ENCODE measurements at places on chromosomes 2 and 18.

DNA sequence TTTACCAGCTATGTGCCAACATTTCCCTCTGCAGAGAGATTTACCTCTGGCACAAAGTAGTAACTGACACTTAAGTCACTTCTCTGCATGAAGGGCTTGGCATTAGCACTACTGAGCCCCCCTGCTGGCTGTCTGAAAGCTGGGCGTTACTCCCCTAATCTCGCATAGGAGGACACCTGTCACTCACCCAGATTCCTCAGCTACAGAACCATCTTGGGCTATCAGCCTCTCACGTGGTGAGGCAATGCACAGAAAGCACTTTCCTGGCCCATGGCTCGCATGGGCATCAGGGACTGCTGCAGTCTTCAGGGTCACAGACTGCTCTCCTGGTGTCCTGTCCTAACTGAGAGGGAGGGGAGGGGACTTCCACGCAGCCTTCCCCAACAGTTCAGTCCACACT, 12.0 kb downstream of the SERPINE2 start:
- DNase-seq: no peak

DNA sequence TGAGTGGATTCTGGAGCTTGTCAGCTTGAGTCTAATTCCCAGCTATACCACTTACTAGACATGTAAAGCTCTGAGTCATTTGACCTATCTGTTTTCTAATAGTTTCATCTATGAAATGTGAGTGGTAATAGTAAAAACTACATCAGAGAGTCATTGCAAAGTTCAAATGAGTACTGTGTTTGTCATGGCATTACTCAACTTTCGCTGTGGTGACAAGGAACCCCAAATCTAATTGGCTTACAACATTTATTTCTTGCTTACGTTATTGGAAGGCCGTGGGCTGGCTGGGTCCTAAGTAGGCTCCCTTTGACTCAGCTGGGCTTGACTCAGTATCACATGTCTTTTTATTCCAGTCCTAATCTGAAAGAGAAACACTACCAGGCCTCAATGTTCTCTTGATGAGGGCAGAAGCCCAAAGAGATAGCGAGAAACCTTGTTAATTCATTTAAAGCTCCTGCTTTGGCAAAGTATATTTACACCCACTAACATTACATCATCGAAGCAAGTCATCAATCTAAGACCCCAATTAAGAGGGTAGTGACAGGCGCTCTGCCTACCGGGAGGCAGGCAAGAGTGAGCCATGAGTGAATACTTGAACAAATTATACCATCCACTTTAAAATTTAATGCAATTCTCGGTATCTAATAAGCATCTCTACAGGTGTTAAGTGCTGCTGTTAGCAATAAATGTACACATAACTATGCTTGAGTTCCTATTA, 431.8 kb upstream of the SPHKAP start:
- no peak for DNase-seq

DNA sequence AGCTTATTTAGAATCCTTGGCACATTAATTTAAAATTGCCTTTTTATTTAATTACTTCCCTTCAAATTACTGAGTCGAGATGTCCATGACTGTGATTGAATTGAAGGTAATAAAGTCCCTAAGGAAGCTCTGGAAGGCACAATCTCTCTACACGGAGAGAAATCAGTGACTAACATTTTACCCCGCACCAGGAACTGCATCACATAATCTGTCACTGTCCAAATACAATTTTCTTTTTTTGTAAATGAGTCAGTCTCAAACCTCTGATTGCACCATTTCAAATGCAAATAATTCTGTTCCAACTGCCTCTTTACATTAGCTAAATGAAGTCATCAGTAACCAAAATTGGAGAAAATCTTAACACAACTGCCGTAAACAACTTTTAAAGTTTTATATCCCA, 311.9 kb downstream of the CCDC178 start:
- DNase-seq: no peak

- no peak for DNase-seq
Observed at GRCh38 chr2:78780256-78780655, 245.2 kb upstream of the REG3G start.

GRCh38 chr18:50937183-50937582, 30.7 kb upstream of the ELAC1 start:
- DNase-seq: no peak

DNA sequence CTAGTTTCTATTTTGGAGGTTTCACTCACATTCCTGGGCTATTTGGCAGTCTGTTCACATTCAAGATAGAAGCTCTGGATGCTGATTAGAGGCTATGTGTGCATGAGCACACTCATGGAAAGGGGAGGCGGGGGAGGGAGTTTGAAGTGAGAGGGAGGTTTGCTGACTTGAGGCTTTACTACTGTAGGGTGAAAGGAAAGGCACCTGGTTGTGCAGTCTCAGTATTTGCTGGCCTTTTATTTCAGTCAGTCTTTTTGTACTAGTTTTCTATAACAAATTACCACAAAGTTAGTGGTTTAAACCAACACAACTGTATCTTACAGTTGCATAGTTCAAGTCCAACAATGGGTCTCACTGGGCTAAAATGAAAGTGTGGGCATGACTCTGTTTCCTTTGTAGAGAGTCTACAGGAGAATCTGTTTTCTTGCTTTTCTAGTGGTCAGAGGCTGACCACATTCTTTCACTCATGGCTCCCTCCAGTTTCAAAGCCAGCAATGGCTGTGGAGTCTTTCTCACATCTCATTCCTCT, 47.7 kb upstream of the NR4A2 start:
- no peak for DNase-seq

GRCh38 chr2:48249631-48250473, 280.1 kb upstream of the STON1 start:
- no peak for DNase-seq

GRCh38 chr18:13261661-13262357, 43.2 kb downstream of the LDLRAD4 start:
- no peak for DNase-seq

DNA sequence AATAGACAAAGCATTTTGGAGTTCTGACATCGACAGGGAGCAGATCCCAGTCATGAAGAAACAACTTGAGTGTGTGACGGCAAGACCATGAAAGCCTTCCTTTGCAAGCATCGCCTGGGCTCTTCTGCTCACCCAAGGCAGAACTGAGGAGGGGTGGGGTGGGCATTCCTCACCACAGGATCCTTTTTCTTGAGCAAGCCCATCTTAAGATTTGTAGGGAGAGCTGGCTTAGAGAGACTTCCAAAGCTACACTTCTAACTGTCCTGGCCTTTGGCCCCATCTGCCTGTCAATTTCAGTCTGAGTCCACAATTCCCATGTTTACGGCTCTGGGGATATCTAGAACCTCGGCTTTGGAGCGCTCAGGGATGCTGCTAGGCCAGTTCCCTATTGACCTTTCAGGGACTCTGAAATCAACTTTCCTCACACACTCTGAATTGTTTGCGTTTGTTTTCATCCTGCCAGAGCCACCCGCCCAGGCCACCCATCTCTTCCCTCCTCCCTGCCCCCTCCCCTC, 3.7 kb downstream of the KLHL14 start:
- no peak for DNase-seq

DNA sequence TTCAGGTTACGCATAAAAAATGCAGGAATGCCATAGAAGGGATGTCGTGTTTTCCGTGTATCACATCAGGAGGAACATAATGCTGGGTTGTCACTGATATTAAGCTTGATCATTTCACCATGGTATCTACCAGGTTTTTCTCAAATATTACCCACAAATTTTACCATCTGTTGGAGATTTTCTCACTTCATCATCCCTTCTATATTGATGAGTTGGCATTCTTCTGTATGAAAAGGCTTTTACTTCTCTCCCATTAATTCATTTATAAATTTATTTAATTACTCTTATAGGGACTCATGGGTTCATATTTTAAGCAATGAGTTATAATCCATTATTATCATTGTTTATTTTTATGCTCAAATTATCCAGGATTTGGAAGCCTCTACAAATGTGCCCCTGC, 608.2 kb downstream of the EPHA4 start:
- no peak for DNase-seq

- DNase-seq: no peak
Observed at GRCh38 chr2:28375236-28375635, 17.4 kb upstream of the FOSL2 start.

DNA sequence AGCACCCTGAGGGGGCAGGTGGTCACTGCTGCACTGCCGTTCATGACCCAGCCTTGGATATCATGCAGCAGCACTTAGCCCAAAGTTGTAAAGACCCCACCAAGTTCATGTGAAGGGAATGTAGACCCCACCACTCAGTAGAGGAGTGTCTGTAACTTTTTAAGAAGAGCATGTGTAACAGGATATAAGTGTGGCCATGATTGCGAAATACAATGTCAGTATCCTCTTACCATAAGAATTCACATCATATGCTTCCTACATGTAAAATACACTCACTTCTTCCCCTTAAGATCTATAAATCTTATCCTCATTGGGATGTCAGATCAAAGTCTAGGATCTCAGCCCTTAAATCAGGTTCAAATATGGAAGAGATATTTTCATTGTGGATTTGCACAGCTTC, 276.9 kb downstream of the PTPRM start:
- DNase-seq: no peak

DNA sequence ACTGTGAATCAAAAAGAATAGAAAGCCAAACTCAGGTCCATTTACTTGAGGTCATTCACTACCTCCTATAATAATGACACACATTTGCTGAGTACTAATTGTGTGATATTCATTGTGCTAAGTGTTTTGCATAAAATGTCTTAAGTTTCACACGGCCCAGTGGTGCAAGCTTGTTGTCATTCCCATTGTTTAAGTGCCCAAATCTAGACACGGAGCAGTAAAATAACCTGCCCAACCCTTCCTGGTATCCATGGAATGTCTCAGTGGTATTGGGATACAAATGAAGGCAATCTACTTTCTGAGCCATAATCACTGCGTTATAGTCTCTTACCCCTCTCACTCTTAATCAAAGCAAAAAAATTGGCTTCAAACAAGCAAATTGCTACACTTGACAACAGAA, 233.3 kb downstream of the NCKAP5 start:
- no peak for DNase-seq

DNA sequence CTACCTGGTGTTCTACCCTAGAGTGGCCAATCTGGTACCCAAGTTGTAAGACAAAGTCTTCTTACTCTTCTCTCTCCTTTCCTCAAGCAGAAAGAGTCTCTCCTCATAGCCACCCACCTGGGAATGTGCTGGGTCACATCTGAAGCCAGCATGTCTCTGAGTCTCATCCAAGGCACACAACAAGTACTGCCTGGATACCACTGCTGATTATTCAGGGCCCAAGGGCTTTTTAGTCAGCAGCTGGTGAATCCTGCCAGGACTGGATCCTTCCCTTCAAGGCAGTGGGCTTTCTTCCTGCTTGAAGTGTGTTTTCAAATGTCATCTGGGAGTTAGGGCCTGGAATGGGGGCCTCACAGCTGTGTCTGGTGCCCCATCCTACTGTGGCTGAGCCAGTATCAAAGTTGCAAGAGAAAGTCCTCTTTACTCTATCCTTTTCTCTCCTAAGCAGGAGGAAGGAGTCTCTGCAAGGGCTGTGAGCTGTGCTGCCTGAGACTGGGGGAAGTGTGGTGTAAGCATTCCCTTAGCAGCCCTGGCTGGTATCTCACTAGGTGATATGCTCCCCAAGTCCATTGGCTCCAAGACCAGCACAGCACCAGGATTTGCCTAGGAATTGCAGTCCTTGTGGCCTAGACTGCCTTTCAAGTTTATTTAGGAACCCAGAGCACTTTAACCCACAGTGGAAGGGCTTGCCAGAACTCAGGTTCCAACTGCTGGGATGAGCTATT, 27.2 kb downstream of the OXER1 start:
- DNase-seq: no peak

DNA sequence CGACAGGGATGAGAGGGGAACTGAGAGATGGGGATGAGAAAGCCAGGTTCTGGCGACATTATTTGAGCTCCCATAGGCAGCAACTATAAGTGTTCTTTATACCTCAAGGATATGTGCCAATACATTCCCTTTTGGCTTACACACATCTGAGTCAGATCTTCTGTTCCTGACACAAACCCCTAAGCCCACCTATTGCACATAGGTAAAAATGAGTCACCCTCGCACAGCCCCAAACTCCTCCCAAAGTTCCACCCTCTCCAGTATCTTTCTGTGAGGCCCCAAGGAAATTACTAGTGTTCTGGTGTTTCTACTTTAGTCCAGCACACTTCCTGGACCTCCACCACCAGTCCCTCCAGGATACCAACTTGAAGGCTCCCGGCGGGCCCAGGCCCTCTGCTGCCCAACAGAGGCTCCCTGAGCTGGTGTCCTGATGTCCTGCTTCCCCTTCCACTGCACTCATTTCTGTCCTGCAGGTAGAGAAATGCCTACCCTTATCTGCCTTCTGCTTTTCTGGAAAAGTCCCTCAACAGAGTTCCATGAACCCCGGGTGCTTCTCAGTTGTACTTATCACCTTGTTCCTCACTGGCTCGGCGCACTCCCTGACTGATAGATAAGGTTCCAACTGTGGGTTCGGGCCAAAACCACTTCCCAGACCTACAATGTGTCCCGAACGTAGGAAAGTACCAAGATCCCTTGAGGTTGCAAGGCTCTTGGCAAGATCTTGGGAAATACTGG, 125.5 kb downstream of the EN1 start:
- DNase-seq: no peak

DNA sequence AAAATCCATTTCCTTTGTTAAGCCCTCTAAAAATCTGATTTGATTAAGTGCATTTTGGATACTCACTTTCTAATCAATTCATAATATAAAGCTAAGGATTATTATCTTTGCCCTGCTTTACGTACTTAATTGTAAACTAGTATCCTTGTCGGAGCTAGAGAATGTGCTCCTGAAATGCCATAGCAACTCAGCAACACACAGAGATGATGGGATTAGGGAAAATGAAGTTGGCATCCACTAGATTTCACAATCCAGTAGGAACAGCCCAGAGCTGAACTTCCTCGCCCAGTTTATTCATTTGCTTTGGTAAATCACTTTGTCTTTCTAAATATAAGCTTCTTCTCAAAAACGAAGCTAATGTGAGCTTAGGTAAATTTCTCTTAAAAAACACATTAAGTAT, 386.3 kb downstream of the CTNNA2 start:
- DNase-seq: no peak

DNA sequence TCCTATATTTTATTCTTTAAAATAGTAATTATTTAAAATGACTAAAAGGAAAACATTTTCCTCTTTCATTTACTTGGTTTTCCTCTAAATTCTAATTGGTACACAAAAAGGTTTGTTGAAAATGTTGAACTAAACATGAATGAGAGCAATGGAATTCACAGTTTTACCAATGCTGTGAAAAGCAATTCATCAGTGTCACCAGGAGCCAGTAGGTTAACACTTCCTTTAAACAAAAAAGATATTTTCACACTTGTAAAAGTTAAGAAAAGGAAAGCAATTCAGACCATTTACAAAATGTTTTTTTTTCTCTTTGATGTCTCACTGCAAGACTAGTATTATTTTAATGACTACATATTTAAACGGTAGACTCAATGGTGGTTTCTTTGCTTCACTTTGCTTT, 341.6 kb downstream of the RIT2 start:
- no peak for DNase-seq

All from activated CD4-positive, CD25-positive, alpha-beta regulatory T cell treated with anti-CD3 and anti-CD28 coated beads, Interleukin-2, amount 50 U/mL, for 72 hours (primary cell).